ENCODE measurements at places on chromosomes 16 and 17.

GRCh38 chr16:8199390-8199789, 390.9 kb downstream of the TMEM114 start:
- no peak for DNase-seq

DNA sequence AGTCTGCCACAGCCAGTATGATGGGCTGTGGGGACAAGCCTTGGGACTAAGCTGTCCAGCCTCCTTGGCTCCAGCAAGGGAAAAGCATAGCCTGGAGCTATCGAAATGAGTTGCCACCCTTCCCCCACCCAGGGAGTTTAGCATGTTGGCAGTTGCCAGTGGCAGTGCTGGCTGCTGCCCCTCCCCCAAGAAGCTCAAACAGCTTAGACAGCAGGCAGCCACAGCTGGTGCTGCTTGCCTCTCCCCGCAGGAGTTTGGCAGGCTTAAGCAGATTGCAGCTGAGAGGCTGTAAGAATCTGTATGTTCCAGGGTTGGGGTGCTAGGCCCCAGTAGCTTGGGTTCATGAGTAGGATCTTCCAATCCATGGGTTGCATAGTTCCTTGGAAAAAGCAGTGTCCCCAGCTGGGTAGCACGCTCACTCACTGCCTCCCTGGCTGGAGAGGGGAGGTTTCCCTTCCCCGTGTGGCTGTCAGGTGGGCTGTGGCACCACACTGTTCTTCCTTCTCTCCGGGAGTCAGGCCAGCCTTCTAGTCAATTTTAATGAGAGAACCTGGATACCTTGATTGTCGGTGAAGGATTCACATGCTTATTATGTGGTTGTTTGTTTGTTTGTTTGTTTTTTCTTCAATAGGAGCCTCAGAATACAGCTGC, 506.1 kb downstream of the CDH11 start:
- DNase-seq = peak; percentile 76

DNA sequence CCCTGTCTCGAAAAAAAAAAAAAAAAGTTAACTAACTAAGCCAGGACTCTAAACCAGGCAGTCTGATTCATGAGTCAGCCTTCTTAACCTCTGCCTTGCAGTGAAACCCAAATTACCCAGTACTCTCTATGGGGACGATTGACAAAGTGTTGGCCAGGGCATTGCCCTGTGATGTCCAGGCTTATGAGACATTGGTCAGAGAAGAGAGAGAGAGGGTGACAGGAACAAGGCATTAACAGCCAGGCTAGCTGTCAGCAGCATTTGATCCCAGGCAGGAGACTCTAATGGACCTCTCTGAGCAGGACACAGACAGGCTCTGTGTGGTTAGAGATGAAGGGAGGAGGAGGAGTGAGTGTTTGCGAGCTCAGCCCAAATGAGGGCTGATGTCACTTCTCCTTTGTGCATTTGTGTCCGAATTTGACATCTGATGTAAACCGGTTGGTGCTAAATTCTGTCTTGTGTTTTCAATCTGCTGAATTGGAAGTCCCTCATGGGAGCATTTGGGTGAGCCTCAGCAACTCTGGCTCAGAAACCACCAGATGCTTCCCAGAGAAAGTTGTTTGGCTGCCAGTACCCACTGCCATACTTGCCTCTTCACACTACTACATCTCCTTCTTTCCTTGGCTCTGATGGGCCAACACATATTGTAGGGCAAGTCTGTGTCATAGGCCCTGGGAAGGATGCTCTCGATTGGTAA, 4.3 kb upstream of the MYL4 start:
- DNase-seq = no peak

GRCh38 chr17:696369-696768, 18.3 kb downstream of the VPS53 start:
- no peak for DNase-seq

Data from right hindlimb (tissue), 1 donor.